ENCODE measurements at places on chromosomes 1 and 21.

GRCh38 chr1:18505666-18506065, 24.9 kb downstream of the KLHDC7A start:
- no peak for DNase-seq

- DNase-seq, result no peak
Observed at GRCh38 chr1:63987628-63988024, 213.8 kb downstream of the ROR1 start.

- no peak for DNase-seq
Observed at GRCh38 chr1:58773406-58773840, 10.4 kb downstream of the JUN start.

GRCh38 chr1:2194319-2194897, at the start of gene FAAP20:
FAAP20 (minus strand) TSS chr1:2194772; CDS start chr1:2194749, 23 bp downstream.
- no peak for DNase-seq

- no peak for DNase-seq
Observed at GRCh38 chr1:16186655-16187235, 25.7 kb downstream of the ARHGEF19 start.

DNA sequence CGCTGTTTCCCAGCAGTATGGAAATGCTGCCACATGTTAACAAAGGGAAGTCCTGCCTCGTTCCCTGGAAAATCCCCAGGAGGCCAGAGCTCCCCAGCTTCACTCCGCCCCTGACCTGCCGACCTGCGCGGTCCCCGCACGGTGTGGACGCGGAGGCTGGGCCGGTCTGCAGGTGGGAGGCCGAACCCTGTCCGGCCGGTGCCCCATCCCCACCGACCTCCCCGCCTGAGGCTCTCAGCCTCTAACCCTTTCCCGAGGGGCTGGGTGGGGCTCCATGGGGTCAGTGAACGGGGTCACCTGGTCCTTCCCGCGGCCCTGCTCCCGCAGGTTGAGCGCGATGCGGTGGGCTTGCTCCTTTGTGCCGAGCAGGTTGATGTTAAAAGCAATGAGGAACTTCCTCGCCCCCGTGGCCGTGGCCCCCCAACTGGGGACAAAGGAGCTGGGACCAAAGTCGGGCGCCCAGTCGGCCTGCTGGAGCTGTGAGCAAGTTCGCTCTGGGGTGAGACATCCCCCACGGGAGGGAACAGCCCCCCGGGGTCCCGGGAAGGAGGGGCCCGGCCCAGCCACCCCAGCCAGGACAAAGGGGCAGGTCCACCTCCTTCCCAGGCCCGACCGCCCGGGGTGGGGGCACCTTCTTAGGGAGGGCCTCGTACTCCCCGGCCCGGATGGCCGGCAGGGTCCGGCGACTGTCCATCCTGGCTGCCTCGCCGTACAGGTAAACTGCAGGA, 4.0 kb downstream of the FTCD start:
- no peak for DNase-seq

Measured in non-pigmented ciliary epithelial cell (primary cell).